Spleen (tissue), 13 donors: ENCODE measurements at places on chromosomes 11 and 22. TPM values are rescaled to one million over a fixed set of nuclear protein-coding genes. Genes with fewer than 3 reads are reported as not detected.

CYP2D6 gene
- total RNA-seq: 2.6 TPM

P2RX3 gene
- total RNA-seq: not detected

- no peak for DNase-seq
Measured at GRCh38 chr11:132054822-132055221, 684.4 kb downstream of the NTM start.

DNA sequence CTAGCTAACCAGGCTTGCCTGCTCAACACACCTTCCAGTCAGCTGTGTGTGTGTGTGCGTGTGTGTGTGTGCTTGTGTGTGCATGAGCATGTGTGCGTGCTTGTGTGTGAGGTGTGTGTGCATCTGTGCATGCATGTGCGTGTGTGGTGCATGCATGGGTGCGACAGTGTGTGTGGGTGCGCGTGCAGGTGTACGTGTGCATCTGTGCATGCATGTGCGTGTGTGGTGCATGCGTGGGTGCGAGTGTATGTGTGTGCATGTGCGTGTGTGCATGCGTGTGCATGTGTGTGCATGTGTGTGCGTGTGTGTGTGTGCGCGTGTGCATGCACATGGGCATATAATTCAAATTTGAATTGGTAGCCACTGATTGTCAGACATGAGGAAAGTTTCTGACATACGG is 10.5 kb upstream of the TP53AIP1 start:
- DNase-seq: no peak

EIF4G2 gene
- total RNA-seq: 510 TPM

DNA sequence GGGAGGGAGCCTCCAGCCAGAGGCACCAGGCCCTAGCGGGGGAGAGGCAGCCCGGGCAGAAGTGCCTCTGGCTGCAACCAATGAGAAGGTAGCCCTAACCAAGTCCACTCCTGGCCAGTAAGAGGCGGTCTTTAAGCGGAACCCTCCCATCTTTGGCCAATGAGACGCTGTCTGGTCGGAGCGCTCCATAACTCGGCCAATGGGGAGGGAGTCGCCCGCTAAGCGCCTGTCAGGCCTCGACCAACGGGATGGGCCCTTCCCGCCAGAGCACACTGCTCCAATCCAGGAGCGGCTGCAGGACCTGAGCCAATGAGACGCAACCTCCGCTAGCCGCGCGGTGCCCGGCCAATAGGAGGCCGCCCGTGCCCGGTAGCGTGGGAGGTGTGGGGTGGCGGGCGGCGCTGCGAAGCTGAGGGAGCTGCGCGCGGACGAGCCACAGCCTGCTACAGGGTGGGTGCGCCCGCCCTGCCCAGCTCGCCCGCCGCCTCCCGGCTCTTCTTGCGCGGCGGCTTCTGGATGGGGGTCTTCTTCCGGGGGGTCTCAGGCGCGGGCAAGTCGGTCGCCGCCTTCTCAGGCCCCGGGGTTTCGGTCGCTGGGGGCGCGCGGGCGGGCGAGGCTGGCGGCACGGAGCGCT is 12.6 kb downstream of the SCARF2 start:
- peak; percentile 76 for DNase-seq

HEPN1 gene
- not detected for total RNA-seq

OR9Q2 gene
- total RNA-seq: not detected

DNA sequence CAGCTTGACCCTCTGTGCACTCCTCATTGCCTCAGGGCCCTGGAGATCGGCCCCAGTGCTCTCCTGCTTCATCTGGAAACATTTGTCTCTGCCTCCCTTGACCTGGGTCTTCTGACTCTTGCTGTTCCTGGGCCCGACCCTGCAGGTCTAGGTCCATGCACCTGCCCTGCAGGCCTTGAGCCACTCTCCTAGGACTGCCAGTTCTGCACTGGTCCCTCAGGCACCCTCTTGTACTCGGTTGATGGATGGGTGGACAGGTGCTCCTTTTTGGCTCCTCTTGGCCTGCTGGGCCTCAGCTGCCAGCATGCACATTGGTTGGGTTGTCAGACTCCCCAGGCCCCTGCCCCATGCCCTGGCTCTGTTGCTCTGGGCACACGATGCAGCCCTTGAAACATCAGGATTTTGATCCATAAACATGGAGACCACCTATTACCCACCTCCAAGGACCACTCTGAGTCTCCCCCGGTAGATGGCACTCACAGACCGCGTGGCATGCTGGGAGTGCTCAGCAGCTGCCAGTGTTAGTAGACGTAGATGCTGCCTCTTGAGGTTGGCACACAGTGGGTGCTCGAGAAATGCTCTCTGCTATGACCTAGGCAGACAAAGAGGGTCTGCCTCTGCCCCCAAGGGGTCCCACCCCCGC is 20.2 kb upstream of the ACR start:
- no peak for DNase-seq

- no peak for DNase-seq
Measured at GRCh38 chr11:70034740-70035365, 43.3 kb upstream of the ANO1 start.

FXYD2 gene
- 6.2 TPM for total RNA-seq

DNA sequence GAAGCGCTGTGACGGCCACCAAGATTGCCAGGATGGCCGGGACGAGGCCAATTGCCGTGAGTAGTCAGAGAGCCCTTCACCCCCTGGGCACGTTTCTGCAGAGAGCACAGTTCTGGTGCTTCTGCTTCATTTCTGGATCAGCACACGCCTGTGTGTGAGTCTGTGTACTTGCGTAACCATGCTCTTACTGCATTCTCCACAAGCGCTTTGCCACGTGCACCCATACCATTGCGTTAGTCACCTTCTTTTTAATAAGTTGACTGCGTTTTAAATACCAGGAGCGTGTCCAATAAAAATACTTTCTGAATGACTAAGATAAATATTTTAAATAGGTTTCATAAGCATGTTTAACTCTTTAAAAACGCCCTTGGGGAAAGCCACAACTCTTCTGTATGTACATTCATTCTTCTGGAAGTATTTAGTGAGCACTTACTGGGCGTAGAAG is 143.0 kb upstream of the SORL1-AS1 start:
- DNase-seq: no peak

GRCh38 chr22:33415401-33415800 is 357.2 kb upstream of the SYN3 start:
- DNase-seq: no peak

GRCh38 chr11:31366795-31367194 is 2.7 kb downstream of the DCDC1 start:
- DNase-seq: no peak

- no peak for DNase-seq
Measured at GRCh38 chr22:30332994-30333706, 6.4 kb upstream of the TBC1D10A start.

DNA sequence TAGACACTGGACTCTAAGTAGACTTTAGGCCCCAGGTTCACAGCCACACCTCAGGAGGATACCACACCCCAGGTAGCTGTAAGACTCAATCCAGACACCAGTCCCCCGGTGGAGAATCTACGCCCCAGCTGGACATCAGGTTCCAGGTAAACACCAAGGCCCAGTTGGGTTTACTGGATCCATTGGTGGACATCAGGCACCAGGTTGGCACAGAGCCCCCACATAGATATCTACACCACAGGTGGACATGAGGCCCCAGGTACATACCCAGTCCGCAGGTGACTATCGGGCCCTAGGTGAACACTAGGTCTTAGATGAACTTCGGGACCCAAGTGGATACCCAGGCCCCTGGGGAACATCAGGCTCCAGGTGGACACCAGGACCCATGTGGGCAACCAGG is 58.9 kb upstream of the SEPTIN5 start:
- no peak for DNase-seq

DNA sequence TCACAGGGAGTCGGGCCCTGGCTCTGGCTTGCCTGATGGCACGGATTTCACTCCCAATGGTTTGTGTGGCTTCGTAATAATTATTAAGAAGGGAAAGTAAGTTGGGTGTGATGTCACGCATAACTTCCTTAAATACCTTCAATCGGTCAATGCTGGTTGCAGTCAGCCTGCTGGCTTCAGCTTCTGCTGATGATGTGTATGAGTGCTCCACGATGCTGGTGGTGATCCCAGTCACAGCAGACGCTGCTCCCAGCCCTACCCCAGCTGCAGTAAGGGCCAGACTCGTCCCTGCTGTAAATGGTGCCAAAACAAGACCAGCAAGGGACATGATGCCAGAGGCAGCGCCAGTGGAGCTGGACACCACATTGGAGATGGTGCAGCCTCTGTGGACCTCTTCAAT is 19.1 kb downstream of the APOL3 start:
- DNase-seq: no peak

GRCh38 chr11:112610996-112611750 is 350.0 kb upstream of the NCAM1 start:
- no peak for DNase-seq

BCO2 gene
- 5.6 TPM for total RNA-seq

OR51B2 gene
- total RNA-seq: not detected

GRCh38 chr11:107856981-107857517 is 1.5 kb downstream of the SLC35F2 start:
- DNase-seq: no peak

RAB30 gene
- 15.5 TPM for total RNA-seq

DNA sequence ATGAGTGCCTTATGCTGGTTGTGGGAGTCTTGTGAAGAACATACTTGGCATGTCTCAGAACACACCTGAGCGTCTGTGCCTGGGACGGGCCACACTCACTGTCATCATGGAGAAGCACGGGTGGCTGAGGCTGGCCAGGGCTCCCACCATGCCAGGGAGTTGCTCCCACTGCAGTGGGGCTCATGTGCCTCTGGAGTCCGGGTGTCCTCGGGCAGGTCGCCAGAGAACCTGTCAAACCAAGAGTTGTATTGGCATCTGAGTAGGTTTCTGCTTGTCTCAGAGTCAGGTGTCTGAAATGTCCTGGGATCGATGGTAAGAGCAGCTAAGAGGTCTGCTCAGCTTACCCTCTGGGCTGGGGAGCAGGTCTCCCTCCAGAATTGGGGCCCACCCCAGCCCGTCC is 92.1 kb downstream of the BCR start:
- DNase-seq: no peak

GRCh38 chr11:19080579-19080993 is 20.1 kb upstream of the MRGPRX2 start:
- DNase-seq: no peak

GRCh38 chr11:12769834-12770345 is 95.7 kb downstream of the TEAD1 start:
- no peak for DNase-seq
